Stimulated activated naive CD8-positive, alpha-beta T cell treated with anti-CD3 and anti-CD28 coated beads, Interleukin-15, Interleukin-2, amounts not matched to agents 100 U/mL and 50 U/mL, for 24 hours (primary cell): ENCODE measurements at places on chromosomes 4 and X.
A peak's percentile ranks its signal among the peaks of the same experiment; 100 is the strongest.

DNA sequence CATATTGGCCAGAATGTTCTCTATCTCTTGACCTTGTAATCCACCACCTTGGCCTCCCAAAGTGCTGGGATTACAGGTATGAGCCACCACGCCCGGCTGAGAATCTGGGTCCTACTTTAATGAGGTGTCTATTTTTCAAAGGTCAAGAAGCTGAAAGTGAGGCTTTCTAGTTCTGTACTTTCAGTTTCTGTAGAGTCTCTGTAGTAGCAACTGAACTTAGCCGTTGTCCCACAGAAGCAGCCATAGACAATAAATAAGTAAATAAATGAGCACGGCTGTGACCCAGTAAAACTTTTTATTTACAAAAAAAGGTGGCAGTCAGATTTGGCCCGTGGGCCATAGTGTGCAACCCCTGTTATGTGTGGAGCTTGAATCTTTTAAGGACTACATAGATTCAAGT is 92.0 kb downstream of the FNIP2 start:
- DNase-seq = no peak

DNA sequence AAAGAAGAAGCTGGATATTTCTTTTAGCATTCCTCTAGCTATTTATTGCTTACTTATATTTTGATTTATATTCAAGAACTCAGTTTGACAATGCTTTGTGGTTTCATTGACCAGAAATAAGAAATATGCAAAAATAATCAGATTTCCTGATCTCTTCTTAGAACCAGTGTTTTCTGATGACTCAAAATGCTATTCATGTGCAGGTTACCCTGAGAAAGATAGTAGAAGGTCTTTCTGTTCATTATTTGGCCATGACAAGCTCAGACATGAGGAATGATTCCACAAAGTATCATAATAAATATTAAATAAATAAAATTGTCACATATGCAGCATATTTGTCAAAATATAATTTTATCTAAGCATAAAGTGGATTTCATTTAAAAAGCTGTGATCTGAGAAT is 24.1 kb downstream of the ADH7 start:
- DNase-seq = no peak

DNA sequence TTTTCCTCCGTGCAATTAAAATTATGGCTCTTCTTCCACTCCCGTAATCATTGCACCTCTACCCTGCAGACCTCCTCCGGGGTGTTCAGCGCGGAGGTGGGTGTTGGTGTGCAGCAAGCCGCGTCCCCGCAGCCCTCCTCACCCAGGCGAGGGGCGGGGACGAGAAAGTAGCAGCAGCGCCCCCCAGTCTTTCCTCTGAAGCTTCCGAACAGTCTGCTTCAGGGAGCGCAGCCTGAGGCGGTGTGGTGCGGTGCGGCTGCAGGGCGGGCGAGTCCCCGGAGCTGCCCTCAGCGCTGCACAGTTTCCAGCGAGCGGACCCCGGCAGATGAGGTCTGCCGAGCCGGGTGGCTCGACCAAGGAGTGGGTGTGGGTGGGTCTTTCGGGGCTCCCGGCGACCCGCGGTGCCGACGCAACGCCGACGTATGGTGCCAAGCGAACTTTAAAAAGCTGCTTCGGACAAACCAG is at the start of gene FRAS1:
TSS of gene FRAS1 (plus strand) at position 189 of the 465 bp plus-strand sequence. CDS start 687 bp downstream, outside the sequence.
- peak; percentile 27 for DNase-seq

DNA sequence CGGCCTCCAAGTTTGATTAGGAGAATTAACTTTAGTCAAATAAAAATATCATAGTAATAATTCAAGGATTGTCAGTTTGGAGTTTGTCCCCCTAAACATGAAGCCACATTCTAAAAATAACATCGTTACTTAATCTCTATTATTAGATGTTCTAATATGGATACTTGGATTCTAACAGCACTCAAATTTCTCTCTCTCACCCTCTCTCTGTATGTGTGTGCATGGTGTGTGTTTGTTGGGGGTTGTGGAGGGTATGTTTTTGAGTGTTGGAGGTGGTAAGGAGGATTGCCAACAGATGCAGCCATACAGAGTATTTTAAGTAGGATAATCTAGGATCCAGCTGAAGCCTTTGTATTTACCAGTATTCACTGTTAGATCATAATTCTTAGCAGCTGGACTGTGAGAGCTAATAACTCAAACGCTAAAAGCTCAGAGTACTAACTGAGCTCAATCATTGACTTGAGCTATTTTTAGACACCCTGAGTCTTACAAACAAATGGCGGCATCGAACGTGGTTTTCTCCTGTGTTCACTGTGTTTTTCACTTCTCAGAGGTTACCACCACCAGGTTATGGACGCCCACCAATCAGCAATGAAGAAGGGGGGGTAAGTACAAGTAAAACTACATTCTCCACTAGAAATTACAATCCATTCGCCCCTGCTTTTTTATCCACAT is 8.8 kb downstream of the ENAM start:
- DNase-seq = no peak

DNA sequence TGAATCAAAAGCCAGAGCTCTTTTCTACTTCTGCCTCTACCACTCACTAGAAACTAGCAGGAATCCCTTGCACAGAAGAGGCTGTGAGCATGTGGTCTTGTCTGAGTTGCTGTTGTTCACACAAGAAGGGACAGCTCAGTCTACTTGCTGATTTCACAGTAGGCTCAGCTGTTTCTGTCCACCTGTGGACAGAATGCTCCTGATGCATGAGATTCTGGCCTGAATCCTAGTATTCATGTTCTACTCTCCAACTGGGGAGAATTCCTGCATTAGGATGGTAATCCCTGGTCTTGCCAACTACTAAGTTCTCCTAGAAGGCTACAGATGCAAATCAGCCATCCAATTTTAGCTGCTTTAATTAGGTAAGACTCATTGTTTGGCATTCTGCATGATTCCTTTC is 112.8 kb downstream of the PPA2 start:
- DNase-seq = no peak
